ENCODE measurements at places on chromosomes 2 and 18.

DNA sequence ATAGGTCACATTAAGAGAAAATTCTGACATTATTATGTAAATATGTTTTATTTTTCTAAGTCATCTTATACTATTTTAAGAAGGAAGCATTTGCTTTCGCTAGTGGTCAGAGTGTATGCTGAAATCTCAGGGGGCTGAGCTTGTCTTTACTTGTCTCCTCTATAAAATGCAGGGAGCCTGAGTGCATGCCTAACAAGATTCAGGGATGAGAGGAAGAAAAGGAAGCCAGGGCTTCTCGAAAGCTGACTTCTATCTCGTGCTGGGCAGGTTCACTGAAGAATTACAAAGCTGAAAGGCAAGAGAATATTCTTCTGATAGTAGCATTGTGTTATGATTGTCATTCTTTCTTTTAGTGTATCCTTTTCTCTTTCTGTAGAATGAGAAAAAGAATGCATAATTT, 467.4 kb downstream of the SOX11 start:
- no peak for DNase-seq

DNA sequence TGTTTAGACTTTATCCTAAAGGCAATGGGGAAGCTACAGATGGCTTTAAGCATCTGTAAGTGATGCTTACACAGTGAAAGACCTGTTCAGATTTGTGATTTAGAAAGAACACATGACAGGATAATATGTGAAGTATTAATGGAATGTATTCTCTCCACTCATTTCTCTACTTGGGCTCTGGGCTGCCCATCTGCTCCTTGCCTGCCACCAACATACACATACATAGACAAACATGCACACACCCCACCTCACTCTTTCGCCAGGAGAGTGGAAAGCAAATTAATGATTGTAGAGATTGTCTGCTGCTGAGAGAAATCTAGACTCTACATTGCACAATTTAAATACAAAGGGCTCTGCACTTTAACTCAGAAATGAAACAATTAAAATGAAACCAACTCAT, 61.0 kb upstream of the NFE2L2 start:
- DNase-seq, result no peak

- no peak for DNase-seq
These were observed 99.4 kb upstream of the RASGRP3 start for GRCh38 chr2:33377048-33377447.

DNA sequence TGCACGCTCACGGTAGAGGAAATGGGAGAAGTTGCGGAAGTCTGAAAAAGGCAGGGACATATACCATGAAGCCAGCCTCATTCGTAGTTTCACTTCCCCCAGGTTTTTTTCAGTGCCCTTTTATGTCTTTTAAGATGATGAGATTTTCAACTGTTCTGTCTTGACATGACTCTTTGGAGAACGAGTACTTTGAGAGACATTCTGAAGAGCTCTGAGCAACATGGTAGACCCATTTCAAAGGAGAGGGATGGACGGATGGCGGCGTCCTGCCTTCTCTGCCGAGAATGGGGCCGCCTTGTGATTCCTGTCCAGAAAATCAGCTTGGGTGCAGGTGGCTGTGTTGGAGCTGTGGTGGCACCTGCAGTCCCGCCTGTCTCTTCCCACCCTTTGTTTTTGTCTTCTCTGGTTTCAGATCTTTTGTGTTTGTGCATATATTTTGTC, 41.7 kb downstream of the SH3BP4 start:
- no peak for DNase-seq

- no peak for DNase-seq
These were observed 937 bp upstream of the LANCL1 start for GRCh38 chr2:210477496-210477895.

- no peak for DNase-seq
These were observed 33.1 kb downstream of the SS18 start for GRCh38 chr18:26057344-26057773.

DNA sequence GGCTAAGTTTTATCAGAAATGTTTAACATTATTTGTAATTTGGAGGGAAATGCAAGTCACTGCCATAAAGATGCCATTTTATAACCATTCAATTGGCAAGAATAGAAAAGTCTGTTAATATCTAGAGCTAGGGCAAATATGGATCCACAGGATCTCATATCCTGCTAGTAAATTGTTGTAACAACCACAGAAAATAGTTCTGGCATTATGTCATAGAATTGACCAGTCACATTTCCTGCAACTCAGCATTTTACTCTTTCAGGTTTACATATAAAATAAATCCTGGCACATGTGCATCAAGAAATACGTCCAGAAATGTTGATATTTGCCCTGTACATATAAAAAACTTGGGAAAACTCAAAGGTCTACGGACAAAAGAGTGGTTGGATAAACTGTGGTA, 32.9 kb downstream of the OSBPL6 start:
- no peak for DNase-seq

- DNase-seq, result no peak
These were observed 258.7 kb downstream of the TTC32 start for GRCh38 chr2:19643117-19643518.

GRCh38 chr18:62027914-62028520, 135.2 kb upstream of the RNF152 start:
- DNase-seq, result no peak

DNA sequence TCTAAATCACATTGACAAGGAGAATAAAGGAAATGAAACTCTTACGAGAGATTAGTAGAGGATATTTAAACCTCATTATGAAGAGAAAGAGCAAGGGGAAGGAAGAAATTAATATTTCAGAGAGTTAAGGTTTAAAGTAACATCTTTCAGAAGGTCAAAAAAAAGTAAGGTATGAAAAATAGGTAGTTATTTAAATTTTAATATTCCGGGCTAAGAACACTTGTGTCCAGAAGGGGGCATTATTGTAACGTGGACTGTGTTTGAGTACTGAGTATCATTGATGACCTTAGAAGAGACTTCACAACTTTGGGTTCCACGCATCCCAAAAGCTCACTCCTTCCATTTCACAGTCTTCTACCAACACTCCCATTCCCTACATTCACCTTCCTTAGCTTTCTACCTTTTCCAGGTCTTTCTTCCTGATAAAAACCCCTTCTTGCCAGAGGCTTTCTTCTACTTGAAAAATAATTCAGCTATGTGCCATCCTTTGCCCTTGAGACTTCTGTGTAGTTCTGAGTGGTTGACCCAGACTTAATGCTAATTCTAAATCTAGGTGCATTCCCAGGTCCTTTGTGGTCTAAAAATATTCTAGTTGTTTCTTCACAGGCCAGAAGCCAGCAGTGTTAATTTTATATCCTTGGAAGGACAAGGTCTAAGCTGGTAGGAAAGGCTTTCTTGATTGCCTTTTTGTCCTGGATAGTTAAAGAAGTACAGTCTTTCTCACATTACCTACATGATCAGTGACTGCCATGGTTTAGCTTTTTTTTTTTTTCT, 16.5 kb downstream of the DYNC1I2 start:
- peak; percentile 25 for DNase-seq

DNA sequence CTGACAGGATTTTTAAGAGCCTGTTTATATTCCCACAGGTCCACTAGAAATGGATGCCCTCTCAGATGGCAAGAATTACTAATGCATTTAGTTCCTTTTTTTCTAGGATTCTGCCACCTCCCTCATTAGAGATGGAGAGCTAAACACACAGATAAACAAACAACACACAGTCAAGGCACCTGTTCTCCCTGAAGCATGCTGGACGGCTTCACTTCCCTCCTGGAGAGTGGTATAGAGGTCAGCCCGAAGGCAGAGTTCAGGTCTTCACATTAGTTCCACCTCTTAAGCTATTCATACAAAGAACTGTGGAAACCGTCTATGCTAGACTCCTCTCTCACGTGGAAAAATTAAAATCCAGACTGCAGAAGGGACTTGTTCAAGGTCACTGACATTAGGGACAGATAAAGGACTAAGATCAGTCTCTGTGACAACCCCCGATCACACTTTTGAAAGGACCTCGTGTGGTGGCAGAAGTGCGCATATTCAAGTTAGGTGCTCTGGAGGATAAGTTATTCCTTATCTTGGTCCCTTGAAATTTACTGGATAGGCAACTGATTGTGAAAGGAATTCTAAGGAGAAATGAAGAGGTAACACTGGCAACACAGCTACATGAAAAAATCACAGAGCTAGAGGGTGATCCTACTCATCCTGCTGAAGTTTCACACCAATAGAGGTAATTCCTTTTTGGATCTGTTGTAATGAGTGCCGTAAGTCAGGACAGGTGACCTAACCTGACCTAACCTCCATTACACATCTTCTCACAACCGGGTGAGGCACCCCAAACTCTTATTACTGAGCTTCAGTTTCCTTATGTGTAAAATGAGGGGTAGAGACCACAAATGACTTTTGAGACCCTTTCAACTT, 75.1 kb downstream of the SPRED2 start:
- DNase-seq, result no peak

GRCh38 chr18:14949800-14950664, 202.1 kb downstream of the ANKRD30B start:
- DNase-seq, result no peak

DNA sequence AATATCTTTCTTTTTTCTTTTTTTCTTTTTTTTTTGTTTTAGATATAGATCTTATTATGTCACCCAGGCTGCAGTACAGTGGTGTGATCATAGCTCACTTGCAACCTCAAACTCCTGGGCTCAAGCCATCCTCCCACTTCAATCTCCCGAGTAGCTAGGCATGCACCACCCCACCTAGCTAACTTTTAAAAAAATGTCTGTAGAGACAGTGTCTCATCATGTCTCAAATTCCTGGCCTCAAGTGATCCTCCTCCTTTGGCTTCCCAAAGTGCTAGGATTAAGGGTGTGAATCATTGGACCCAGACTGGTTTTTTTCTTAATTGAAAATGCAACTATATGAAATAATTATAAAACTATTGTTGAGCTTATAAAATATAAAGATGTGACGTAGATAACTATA, 9.8 kb upstream of the ZCCHC2 start:
- DNase-seq, result no peak

- no peak for DNase-seq
These were observed 85.9 kb downstream of the MAP3K20 start for GRCh38 chr2:173161507-173161906.

GRCh38 chr2:118050386-118050785, 36.5 kb upstream of the CCDC93 start:
- no peak for DNase-seq

DNA sequence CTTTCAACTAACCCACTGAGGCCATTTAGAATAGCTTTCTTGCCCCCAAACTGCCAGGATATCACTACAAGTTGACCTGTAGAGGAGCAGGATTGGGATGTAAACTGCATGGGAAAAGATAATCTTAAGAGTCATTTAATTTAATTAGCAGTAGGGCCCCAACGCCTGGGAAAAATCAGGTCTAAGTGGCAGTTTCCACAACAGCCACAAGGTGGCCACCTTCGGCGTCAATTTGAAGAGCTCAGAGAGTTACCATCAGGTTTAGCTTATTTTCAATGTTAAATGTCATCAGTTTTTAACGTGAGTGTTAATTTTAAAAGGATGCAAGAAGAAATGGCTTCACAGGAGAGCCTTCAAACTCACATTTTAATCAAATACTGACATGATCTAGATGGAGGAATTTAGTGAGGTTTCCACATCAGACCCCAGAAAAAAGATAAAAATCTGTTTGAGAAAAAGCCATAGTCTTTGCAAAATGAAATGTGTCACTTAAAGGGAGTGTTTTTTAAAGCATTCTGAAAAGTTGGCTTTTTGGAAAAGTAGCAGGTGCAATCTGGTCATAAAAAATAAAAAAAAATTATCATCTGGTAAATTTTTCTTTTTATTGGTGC, 77.3 kb upstream of the UPP2 start:
- DNase-seq, result peak; percentile 53

GRCh38 chr2:30141136-30141535, 5.7 kb upstream of the YPEL5 start:
- DNase-seq, result no peak

- DNase-seq, result no peak
These were observed 323.3 kb upstream of the RAB6C start for GRCh38 chr2:129656081-129656598.

GRCh38 chr2:48531141-48531648, 1.2 kb downstream of the STON1 start:
- DNase-seq, result no peak

GRCh38 chr2:204533629-204534370, 11.5 kb upstream of the PARD3B start:
- DNase-seq, result no peak

- DNase-seq, result no peak
These were observed 427.7 kb downstream of the METTL4 start for GRCh38 chr18:2143636-2144035.

DNA sequence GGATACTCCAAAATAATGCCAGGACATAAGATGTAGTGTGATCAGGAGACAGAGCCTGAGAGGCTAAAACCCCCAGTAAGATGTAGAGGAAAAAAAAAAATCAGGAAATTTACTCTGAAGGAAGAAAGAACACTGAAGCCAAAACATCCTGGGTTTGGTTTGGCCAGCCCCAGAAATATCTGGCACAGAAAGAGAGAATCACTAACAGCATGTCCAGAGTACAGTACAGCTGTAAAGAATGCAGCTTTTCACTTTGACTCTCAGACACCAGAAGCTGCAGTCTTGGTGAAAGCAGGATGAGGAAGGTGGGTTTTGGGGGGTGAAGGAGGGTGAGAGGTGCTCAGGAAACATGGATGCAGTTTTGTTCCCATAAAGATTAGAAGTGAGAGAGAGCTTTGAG, 1577.7 kb upstream of the ACVR2A start:
- DNase-seq, result no peak

- DNase-seq, result no peak
These were observed 32.8 kb downstream of the MSH6 start for GRCh38 chr2:47815764-47816163.
